Esophagus squamous epithelium (tissue), 5 donors: ENCODE measurements at places on chromosomes 5 and 9. TPM values are rescaled to one million over a fixed set of nuclear protein-coding genes. Genes with fewer than 3 reads are reported as not detected.

- no peak overlapping the region for H3K4me3 ChIP-seq
- H3K27me3 ChIP-seq = no peaks in the 10 kb centered on the region
- H3K27ac ChIP-seq = no peak overlapping the region
- no peaks in the 10 kb centered on the region for H3K36me3 ChIP-seq
Measured at GRCh38 chr9:6938447-6938846, 180.7 kb downstream of the KDM4C start.

DNA sequence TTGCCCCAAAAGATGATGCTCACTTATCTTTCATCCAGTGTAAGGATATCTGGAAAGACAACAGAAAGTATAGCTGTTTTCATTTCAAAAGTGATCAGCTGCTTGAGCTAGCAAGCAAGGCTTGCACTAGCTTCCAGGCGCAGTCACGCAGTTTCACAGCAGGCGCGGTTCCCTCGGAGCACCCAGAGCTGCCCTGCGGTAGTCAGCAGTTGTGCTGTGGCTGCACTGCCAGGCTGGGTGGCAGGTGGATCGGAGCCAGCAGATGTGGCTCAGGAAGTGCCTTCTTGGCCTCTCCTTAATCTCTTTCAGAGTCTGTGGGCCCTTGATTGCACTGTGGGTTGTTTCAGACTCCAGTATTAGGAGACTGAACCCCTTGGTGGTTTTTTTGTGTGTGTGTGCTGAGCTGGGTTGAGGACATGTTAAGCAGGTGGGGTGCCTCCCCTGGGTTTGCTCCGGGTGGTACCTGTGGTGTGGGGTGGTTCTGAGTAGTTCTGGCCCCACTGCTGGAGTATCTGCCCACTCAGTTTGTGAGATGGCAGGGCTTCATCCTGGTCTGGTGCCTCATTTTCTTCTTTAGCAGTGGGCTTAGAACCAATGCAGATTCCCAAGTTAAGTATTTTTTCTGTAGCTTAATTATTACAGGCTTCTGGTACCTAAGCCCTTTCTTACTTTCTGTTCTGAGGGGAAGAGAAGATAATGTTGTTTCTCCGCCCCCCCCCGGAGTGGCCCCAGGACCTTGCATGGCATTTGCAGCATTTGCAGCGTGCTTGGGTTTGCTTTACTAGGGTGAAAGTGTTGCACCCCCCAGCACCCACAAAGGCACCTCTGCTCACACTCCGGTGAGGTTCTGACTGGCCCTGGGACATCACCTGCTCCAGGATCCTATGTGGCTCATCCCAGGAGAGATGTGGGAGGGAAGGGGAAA lies 16.4 kb downstream of the TENT4A start:
- peaks cover 89% of the 10 kb centered on the region for H3K4me1 ChIP-seq
- H3K27me3 ChIP-seq = no peaks in the 10 kb centered on the region
- no peak overlapping the region for H3K4me3 ChIP-seq
- H3K27ac ChIP-seq = no peak overlapping the region

The PCDHB15 gene
- 0.99 TPM for total RNA-seq

DNA sequence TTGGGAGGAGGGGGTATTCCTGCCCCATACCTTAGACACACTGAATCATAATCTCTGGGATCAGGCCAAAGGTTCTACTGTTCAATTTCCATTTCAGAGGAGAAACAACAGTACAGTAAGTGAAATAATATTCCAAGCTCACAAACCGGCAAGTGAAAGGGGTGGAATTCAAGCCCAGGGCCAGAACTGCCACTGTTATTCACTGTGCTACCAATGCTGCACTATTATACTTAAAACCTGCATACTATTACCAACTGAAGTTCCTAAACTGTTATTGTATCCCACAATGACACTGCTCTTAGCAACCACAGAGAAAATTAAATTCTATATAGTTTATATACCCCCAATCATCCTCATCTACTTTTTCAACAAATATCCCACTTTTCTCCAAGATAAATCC lies 24.6 kb downstream of the SSBP2 start:
- no peaks in the 10 kb centered on the region for H3K36me3 ChIP-seq
- no peaks in the 10 kb centered on the region for H3K4me1 ChIP-seq

DNA sequence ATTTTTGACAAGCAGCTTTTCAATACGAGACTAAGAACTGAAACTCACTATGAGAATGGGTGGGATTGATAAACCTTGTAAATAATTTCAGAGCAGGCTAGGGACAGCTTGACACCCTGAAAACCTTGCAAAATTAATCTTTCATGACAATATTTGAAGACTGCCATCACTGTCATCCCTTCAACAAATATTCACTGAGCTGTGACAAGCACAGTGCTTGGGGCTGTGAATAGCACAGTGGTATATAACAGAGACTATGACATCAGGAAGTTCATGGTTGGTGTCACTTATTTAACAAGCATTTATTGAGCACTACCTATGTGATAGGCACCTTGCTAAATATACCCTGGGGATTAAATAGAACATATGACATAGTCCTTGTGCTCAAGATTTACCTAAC lies 741.0 kb upstream of the RIOK2 start:
- H3K4me1 ChIP-seq = no peaks in the 10 kb centered on the region
- no peaks in the 10 kb centered on the region for H3K36me3 ChIP-seq
- H3K27me3 ChIP-seq = no peaks in the 10 kb centered on the region
- H3K27ac ChIP-seq = no peak overlapping the region
- DNase-seq = no peak
- no peak overlapping the region for H3K4me3 ChIP-seq

- no peak for DNase-seq
- H3K4me1 ChIP-seq = peaks cover 7% of the 10 kb centered on the region
- no peak overlapping the region for H3K4me3 ChIP-seq
- H3K36me3 ChIP-seq = no peaks in the 10 kb centered on the region
Measured at GRCh38 chr9:22148876-22149637, 140.0 kb upstream of the CDKN2B start.

GRCh38 chr9:33097192-33097591 lies 20.7 kb upstream of the SMU1 start:
- DNase-seq = no peak
- no peak overlapping the region for H3K4me3 ChIP-seq
- H3K27ac ChIP-seq = no peak overlapping the region
- H3K27me3 ChIP-seq = no peaks in the 10 kb centered on the region

GRCh38 chr5:133952729-133953567 lies 15.5 kb downstream of the C5orf15 start:
- peaks cover 3% of the 10 kb centered on the region for H3K36me3 ChIP-seq
- H3K27me3 ChIP-seq = no peaks in the 10 kb centered on the region
- no peak overlapping the region for H3K4me3 ChIP-seq

DNA sequence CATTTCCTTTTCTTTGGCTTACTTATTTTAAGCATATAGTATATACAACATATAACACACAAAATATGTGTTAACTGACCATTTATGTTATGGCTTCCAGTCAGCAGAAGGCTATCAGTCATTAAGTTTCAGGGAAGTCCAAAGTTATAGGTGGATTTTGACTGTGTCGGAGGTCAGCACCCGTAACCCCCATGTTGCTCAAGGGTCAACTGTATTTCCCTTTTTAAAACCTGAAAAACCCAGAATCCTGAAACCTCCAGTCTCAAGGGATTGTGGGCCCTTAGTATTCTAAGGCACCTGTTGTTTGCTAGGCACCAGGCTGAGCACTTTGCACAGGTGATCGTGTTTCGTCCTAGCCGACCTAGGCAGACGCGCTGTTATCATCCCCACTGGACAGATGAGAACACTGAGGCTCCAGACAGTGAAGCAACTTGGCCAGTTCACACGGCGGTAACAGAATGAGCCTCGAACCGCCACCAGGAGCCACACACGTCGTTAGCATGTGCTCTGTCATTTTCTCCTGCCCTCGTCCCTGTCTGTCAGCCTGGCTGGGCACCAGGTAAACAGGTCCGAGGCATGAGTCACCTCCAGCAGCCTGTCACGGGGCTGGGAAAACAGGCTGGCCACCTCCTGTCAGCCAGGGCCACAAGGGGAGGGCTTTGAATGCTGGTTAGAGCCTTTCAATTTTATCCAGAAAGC lies 39.9 kb downstream of the DUSP1 start:
- no peak for DNase-seq
- peak overlapping the region; percentile 95 for H3K27ac ChIP-seq
- H3K4me1 ChIP-seq = peaks cover 36% of the 10 kb centered on the region
- H3K4me3 ChIP-seq = no peak overlapping the region
- no peaks in the 10 kb centered on the region for H3K36me3 ChIP-seq

- no peak overlapping the region for H3K4me3 ChIP-seq
- H3K4me1 ChIP-seq = no peaks in the 10 kb centered on the region
- H3K27me3 ChIP-seq = no peaks in the 10 kb centered on the region
- no peaks in the 10 kb centered on the region for H3K36me3 ChIP-seq
- peak overlapping the region; percentile 73 for H3K27ac ChIP-seq
Measured at GRCh38 chr5:41193456-41194205, 19.7 kb downstream of the C6 start.

DNA sequence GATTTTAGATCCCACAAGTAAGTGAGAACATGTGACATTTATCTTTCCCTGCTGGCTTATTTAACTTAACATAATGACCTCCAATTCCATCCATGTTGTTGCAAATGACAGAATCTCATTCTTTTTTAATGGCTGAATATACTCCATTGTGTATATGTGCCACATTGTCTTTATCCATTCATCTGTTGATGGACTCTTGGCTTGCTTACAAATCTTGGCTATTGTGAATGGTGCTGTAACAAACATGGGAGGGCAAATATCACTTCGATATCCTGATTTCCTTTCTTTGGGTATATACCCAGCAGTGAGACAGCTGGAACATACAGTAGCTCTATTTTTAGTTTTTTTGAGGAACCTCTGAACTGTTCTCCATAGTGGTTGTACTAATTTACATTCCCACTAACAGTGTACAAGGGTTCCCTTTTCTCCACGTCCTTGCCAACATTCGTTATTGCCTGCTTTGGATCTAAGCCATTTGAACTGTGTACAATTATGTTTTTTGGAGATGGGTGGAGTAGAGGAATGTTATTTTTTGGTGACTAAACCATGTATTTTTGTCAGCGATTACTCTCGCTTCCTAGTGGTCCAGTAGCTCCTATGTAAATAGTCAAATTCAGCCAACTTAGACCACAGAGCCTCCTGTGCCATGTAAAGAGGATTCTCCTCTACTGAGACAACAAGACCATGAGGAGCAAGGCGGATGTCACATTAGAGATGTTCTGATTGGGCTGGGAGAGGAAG lies 60.6 kb downstream of the TNFSF15 start:
- DNase-seq = no peak
- H3K4me1 ChIP-seq = no peaks in the 10 kb centered on the region
- no peaks in the 10 kb centered on the region for H3K36me3 ChIP-seq
- H3K27ac ChIP-seq = no peak overlapping the region

- no peak overlapping the region for H3K27ac ChIP-seq
- no peak for DNase-seq
- H3K4me3 ChIP-seq = no peak overlapping the region
- H3K4me1 ChIP-seq = peaks cover 5% of the 10 kb centered on the region
Measured at GRCh38 chr5:93421468-93421867, 159.6 kb downstream of the NR2F1-AS1 start.

- H3K27me3 ChIP-seq = no peaks in the 10 kb centered on the region
- H3K36me3 ChIP-seq = no peaks in the 10 kb centered on the region
- no peak for DNase-seq
- H3K27ac ChIP-seq = no peak overlapping the region
- H3K4me1 ChIP-seq = no peaks in the 10 kb centered on the region
- no peak overlapping the region for H3K4me3 ChIP-seq
Measured at GRCh38 chr9:109972026-109972882, 192.3 kb downstream of the PALM2AKAP2 start.

The NR5A1 gene
- total RNA-seq = not detected

- H3K27ac ChIP-seq = no peak overlapping the region
- no peaks in the 10 kb centered on the region for H3K27me3 ChIP-seq
- no peak for DNase-seq
- H3K4me3 ChIP-seq = no peak overlapping the region
- no peaks in the 10 kb centered on the region for H3K4me1 ChIP-seq
Measured at GRCh38 chr5:19977099-19977498, 10.9 kb downstream of the CDH18 start.

- no peak for DNase-seq
- H3K36me3 ChIP-seq = no peaks in the 10 kb centered on the region
- no peaks in the 10 kb centered on the region for H3K27me3 ChIP-seq
- H3K4me3 ChIP-seq = no peak overlapping the region
Measured at GRCh38 chr5:82765765-82766164, 311.4 kb downstream of the TMEM167A start.

DNA sequence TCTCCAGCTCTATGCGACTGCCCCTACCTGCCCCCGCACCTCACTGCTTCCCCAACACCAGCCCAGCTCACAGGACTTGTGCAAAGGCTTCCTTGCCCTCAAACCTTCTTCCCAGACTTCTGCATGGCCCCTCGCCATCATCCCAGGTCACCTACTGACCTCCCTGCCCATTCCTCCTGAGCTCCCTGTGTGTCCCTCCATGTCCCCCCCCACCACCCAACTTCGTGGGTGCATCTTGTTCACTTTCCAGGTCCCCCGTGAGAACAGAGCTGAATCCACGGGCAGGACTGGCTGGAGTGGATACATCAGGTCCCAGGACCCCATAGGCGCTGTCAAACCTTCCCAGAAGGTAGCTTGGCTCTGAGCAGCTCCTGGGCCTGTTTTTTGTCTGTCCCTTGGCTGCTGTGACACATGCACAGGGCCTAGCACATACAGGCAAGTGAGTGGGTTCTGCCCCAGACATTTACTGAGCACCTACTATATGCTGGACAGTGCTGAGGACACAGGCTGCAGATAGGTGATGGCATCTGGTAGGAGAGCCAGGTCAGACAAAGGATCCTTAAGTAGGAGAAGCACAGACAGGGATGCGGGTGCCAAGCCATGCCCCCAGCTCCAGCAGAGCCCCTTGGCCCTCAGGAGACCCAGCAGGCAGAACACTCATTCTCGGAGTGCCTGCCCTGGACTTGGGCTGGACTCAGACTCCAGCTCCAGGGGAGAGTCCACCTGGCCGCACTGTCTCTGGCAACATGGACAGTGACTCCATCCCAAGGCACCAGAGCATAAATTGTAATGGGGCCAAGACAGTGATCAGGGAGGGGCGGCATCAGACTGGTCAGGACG lies 15.0 kb downstream of the NINJ1 start:
- H3K4me1 ChIP-seq = peaks cover 12% of the 10 kb centered on the region
- peak overlapping the region; percentile 81 for H3K27ac ChIP-seq
- DNase-seq = no peak
- no peaks in the 10 kb centered on the region for H3K27me3 ChIP-seq
- H3K4me3 ChIP-seq = no peak overlapping the region
- peaks cover 6% of the 10 kb centered on the region for H3K36me3 ChIP-seq

The EDIL3 gene
- 2.8 TPM for total RNA-seq

DNA sequence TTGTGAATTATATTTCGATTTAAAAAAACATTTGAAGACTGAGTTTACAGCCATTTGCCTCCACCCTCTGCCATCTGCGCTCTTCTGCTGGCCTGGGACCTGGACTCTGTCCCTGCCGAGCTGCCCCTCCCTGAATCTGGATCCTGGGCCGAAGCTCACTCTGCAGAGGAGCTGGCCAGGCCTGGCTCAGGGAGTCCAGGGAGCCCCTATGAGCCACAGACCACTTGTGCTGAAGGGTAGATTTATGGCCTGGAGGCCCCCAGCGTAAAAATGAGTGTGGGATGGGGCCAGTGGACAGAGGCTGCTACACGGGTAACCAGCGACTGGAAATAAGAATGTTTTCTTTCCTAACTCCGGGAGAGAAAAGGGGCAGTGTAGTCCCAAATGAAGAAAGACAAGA lies 129.8 kb downstream of the FGF18 start:
- H3K36me3 ChIP-seq = no peaks in the 10 kb centered on the region
- H3K27me3 ChIP-seq = no peaks in the 10 kb centered on the region
- no peak for DNase-seq
- H3K4me3 ChIP-seq = no peak overlapping the region
- H3K27ac ChIP-seq = no peak overlapping the region

GRCh38 chr5:122022966-122023365 lies 55.1 kb downstream of the LOX start:
- no peaks in the 10 kb centered on the region for H3K4me1 ChIP-seq
- H3K4me3 ChIP-seq = no peak overlapping the region
- no peak for DNase-seq
- H3K27me3 ChIP-seq = no peaks in the 10 kb centered on the region
- H3K36me3 ChIP-seq = no peaks in the 10 kb centered on the region

The SPATA31E1 gene
- total RNA-seq = not detected
